Gastroesophageal sphincter (tissue), 4 donors: ENCODE measurements at places on chromosomes 16 and 17. TPM values are rescaled to one million over a fixed set of nuclear protein-coding genes. Genes with fewer than 3 reads are reported as not detected.

DNA sequence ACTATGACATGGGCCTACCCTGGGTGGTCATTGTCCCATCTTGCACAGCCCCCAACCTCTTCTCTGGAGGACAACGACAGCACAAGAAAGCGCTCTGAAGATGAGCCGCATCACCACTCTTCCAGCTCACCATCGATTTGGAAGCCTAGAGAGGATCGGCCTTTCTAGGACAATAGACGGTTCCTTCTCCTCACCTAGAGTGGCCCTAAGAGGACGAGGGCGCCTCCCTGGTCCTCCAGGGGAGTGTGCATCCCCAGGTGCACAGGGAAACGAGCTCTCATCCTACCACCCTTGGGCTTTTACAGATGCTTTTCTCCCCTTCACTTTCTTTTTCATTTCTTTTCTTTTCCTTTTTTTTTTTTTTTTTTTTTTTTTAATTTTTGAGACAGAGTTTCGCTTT is 20.3 kb upstream of the SLC52A1 start:
- ATAC-seq, result no peak

DNA sequence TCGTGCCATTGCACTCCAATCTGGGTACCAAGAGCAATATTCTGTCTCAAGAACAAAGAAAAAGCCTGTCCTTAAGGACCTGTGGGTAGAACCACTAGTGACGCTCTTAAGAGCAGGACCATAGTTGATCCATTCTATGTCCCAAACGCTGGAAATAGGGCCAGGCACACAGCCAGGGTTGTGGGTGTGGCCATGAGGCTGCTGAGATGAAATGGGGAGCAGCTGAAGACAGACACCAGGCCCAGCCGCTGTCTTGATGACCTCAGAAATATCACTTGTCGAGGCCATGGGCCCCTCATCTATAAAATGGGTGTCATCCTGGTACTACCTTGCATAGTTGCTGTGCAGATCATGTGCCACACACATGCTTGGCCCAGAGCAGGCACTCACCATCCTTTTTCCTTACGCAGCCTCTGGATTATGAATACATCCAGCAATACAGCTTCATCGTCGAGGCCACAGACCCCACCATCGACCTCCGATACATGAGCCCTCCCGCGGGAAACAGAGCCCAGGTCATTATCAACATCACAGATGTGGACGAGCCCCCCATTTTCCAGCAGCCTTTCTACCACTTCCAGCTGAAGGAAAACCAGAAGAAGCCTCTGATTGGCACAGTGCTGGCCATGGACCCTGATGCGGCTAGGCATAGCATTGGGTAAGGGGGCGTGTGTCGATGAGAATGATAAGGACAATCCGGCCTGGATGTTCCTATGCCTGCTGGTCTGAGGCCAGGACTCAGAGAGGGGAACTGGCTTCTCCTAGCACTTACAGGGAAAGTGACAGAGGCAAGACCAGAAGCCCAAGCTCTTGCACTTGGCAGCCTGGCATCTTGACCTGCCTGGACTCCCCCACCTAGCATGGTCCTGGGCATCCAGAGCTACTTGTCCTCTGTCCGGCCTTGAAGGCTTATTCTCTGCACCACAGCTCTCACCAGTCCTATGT is 25.5 kb downstream of the CDH5 start:
- no peak for ATAC-seq

GRCh38 chr16:58114827-58115825 is 14.1 kb downstream of the CFAP20 start:
- ATAC-seq, result no peak

- ATAC-seq, result no peak
These were observed 306.9 kb upstream of the RBFOX1 start for GRCh38 chr16:7025616-7026190.

GRCh38 chr16:12639044-12639443 is 164.6 kb downstream of the CPPED1 start:
- ATAC-seq, result no peak

DNA sequence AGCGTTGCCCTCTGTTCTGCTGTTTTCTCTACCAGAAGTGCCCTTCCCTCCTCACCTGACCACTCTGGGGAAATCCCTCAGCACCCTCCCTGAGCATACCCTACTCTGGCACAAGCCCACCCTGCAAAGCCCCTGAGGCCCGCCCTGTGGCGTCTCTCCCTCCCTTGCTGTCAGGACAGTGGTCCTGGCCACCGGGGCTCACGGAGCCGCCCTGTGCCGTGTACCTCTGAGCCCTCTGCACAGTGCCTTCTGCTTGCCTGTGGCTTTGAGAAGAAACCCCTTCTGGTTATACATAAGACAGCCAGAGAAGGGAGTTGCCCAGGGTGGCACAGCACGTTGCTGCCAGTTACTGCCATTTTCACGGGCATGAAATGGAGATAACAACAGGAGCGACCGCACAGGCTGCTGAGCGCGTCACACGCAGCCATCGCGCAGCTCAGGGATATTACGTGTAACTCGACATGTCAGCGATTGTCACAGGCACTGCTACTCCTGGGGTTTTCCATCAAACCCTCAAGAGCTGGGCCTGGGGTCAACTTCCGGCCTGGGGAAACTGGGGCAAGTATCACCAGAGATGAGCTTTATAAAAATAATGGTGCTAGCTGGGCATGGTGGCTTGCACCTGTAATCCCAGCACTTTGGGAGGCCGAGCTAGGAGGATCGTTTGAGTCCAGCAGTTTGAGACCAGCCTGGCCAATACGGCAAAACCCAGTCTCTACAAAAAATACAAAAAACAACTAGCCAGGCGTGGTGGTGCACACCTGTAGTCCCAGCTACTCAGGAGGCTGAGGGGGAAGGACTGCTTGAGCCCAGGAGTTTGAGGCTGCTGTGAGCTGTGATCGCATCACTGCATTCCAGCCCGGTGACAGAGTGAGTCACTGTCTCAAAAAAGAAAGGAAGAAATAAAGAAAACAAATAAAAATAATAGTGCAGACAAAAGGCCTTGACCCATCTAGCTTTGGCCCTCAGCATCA is 14.8 kb downstream of the SCGB1C2 start:
- no peak for ATAC-seq

DNA sequence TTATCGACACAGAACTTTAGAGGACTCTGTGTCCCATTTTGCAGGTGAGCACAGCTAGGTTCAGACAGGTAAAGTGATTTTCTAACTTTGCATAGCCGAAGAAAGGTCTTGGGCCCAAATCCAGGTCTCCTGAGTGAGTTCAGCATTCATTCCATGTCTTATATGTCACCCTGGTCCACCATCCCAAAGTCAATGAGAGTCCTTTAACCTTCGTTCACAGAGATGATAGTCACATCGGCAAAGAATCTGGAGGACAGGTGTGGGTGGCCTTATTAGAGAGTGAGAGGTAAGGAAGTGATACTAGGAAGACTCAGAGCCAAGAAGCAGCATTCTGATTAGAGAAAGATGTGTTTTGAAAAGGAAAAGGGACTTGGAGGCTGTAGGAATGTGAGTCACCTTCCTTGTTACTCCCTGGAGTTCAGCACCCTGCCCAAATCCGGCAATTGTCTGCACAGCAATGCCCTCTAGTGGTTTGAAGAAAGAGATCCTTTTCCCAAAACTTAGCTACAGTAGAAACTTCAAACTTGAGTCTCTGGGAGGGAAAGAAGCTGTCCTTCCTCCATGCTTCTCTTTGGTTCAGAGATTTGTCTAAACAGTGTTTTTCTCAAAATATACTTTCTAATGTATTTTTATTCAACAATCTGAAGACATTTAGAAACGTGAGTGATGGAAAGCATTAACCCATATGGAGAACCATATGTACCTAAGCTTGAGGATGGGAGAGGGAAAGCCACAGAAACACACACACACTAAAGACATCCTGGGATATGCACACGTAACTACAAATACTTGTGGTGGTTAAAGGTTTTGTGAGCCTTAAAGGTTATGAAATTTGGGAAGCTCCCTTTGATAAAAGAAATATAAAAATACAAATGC is 96.4 kb upstream of the SHISA6 start:
- ATAC-seq, result peak; percentile 55

DNA sequence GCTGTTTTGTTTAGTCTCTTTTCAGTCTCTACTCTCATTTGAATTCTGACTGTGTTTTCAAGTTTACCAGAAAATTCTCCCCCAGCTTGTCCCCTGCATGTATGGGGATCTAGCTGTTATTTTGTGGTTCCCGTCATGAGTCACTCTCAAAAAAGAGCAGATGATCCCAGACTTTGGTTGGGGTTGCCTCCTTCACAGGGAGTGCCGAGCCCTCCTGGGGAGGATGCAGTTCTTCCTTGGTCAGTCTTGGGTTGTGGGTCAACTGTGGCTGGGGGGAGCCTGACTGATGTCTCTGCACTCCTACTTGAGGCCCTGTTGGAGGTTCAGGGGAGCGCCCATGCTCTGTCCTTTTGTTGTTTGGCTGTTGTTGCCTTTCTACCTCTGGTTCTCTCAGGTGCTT is 37.7 kb downstream of the EPN2 start:
- ATAC-seq, result no peak

- no peak for ATAC-seq
These were observed 126.3 kb downstream of the BANP start for GRCh38 chr16:88077328-88078108.

DNA sequence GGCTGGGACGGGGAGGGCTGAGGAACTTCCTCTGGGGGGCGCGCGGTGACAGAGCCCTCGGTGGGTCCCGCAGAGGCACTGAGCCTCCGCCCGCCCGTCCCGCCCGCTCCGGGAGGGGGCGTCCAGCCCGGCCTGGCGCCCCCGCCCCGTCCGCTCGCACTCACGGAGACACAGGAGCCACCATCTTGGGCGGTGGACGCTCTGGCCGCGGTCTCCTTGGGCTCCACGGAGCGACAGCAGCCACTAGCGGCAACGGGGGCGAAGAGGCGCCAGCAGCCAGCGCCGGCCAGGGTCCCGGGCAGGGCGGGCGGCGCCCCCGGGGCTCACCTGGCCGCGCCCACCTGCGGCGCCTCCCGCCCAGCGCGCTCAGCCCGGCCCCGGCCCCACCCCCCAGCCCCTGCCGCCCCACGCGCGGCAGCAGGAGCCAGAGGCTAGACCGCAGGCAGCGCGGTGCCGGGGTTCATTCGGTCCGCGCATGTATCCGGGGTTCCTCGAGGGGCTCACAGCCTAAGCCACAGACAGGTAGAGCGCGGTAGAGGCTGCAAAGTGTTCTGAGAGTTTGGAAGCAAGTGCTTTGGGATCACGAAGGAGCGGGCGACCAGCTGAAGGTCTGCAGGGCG is at the start of gene C17orf113:
TSS of gene C17orf113 (minus strand) at position 209 of the 620 bp plus-strand sequence. CDS start 7,225 bp downstream, outside the sequence.
- peak; percentile 66 for ATAC-seq

- peak; percentile 46 for ATAC-seq
These were observed 506 bp downstream of the CAMKK1 start for GRCh38 chr17:3892095-3892998.

GRCh38 chr17:73646409-73647300 is 2.4 kb upstream of the SDK2 start:
- no peak for ATAC-seq

CYLD gene
- total RNA-seq, result 48.6 TPM

AGRP gene
- total RNA-seq, result not detected

NPIPA1 gene
- 54.0 TPM for total RNA-seq

LAT gene
- total RNA-seq, result 12.3 TPM

RNFT1 gene
- 10.6 TPM for total RNA-seq
